ENCODE measurements at places on chromosomes 13 and 19. TPM values are rescaled to one million over a fixed set of nuclear protein-coding genes. Genes with fewer than 3 reads are reported as not detected.

Gene CLN5
- 20.7 TPM for total RNA-seq

Gene CPB2
- total RNA-seq: not detected

Gene CD320
- 15.5 TPM for total RNA-seq

Gene FCHO1
- 20.7 TPM for total RNA-seq

Gene TMEM145
- total RNA-seq: 54.6 TPM

Gene SLC10A2
- total RNA-seq: not detected

Gene EPS8L1
- 4.9 TPM for total RNA-seq

Gene LAIR1
- total RNA-seq: 0.98 TPM

Gene CEACAM1
- total RNA-seq: not detected

Gene THSD8
- 0.25 TPM for total RNA-seq

Gene PSG2
- not detected for total RNA-seq

Gene RNF17
- total RNA-seq: not detected

Gene APC2
- total RNA-seq: 193 TPM

Gene ZNF329
- total RNA-seq: 26.3 TPM

All from temporal lobe (tissue), 4 donors.